T-helper 17 cell (primary cell): ENCODE measurements at places on chromosomes 12 and 14. TPM values are rescaled to one million over a fixed set of nuclear protein-coding genes. Genes with fewer than 3 reads are reported as not detected.

Gene C12orf50
- not detected for total RNA-seq

Gene NFATC4
- total RNA-seq: not detected

- H3K4me1 ChIP-seq: peaks cover 8% of the 10 kb centered on the region
- no peak overlapping the region for H3K27ac ChIP-seq
- H3K36me3 ChIP-seq: no peaks in the 10 kb centered on the region
- no peak overlapping the region for H3K4me3 ChIP-seq
Observed at GRCh38 chr12:93707836-93708235, 30.7 kb downstream of the CRADD start.

- no peak overlapping the region for H3K27ac ChIP-seq
- H3K27me3 ChIP-seq: no peaks in the 10 kb centered on the region
- H3K4me3 ChIP-seq: no peak overlapping the region
- H3K36me3 ChIP-seq: peaks cover 2% of the 10 kb centered on the region
Observed at GRCh38 chr12:123948796-123949769, 23.5 kb downstream of the CCDC92 start.

DNA sequence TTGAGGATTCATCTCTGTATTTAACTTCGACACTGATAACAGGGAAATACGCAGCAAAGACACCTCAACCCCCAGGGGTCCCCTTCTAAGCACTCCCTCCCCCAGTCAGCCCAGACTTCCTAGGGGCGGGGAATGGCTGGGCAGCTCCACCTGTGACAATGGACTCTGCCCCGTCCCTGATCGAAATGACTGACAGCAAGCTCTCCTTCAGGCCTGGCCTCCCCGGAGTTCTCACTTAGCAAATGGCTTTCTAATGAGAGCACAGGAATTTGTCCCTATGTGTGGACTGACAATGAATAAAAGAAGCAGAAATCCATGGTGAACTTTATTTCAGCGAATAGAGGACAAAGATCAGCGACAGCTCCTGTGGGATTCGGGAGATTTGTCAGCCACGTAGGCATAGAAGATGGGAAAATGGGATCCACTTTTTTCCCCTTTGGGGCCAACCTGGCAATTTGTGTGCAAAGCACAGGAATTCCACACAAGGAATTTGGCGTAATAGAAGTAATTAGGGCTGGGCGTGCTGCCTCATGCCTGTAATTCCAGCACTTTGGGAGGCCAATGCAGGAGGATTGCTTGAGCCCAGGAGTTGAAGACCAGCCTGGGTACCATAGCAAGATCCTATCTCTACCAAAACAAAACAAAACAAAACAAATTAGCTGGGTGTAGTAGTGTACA, 63.8 kb downstream of the TNFAIP2 start:
- no peaks in the 10 kb centered on the region for H3K36me3 ChIP-seq
- H3K27me3 ChIP-seq: peaks cover 51% of the 10 kb centered on the region
- no peak for DNase-seq
- no peak overlapping the region for H3K27ac ChIP-seq
- peaks cover 6% of the 10 kb centered on the region for H3K4me1 ChIP-seq

- H3K27ac ChIP-seq: no peak overlapping the region
- H3K4me3 ChIP-seq: no peak overlapping the region
- H3K27me3 ChIP-seq: peaks cover 72% of the 10 kb centered on the region
- DNase-seq: no peak
- H3K36me3 ChIP-seq: no peaks in the 10 kb centered on the region
Observed at GRCh38 chr12:125186471-125187147, 121.4 kb downstream of the AACS start.

DNA sequence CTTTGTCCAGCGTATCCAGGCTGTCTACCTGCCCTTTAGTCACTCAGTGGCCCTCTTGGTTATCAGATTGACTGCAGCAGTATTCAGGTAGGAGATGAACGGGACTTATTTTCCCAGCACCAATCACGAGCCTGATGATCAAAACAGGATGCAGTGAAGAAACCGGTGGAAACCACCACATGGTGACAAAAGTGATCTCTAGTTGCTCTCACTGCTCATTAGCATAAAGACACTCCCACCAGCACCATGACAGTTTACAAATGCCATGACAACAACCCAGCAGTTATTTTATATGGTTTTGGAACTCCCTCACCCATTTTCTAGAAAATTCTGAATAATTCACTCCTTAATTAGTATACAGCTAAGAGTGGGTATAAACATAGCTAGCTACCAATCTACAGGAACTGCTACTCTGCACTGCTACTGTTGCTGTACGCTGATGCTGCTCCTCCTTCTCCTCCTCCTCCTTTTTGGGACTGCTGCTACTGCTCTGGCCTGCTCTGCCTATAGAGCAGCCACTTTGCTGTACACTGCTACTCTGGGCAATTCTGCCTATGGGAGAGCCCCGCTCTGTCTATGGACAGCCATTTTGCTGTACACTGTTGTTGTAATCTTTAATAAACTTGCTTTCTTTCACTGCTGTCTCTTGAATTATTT, 142.5 kb upstream of the SSTR1 start:
- peak; percentile 10 for DNase-seq
- peaks cover 9% of the 10 kb centered on the region for H3K4me1 ChIP-seq
- peak overlapping the region; percentile 93 for H3K27ac ChIP-seq
- no peaks in the 10 kb centered on the region for H3K27me3 ChIP-seq
- H3K36me3 ChIP-seq: no peaks in the 10 kb centered on the region

GRCh38 chr12:128467882-128468281, 200.9 kb downstream of the TMEM132C start:
- no peak overlapping the region for H3K4me3 ChIP-seq
- no peak for DNase-seq
- H3K27ac ChIP-seq: no peak overlapping the region
- H3K36me3 ChIP-seq: no peaks in the 10 kb centered on the region
- H3K27me3 ChIP-seq: no peaks in the 10 kb centered on the region

DNA sequence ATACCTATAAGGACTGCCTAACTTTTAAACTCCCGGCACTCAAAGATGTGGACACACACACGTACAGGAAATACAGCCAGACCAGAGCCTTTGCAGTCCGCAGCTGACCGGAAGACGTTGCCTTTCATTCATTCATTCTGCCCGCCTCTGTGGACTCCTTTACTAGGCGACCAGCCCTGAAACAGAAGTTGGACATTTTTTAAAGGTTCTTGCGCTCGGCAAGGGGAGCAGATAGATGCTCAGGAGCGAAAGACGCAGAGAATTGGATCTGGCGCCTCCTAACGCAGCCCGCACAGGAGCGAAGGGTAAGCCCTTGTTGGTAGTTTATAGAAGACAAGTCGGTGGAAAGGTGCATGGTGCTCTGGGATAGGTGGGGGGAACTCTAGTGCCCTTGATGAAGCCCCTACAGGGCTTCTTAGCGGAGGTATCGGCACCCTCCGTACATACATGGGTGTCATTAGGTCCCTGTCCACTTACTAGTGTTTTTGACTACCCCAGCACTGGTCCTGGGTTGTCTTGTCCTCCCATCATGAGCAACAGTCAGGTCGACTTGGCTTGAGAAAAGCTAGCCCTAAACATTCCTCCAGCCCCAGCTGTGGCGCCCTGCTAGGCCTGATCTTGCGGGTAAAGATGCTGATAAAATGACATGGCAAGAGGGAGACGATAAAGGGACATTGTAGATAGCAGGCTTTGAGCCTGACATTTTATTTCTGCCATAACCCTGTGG, at the start of gene KDM2B:
TSS of gene KDM2B (minus strand) at position 65 of the 727 bp plus-strand sequence. CDS start 112 bp downstream, outside the sequence.
- no peaks in the 10 kb centered on the region for H3K36me3 ChIP-seq
- H3K4me3 ChIP-seq: peak within 1 kb of the TSS; percentile 93
- peak within 1 kb of the TSS; percentile 98 for H3K27ac ChIP-seq
